ENCODE measurements at places on chromosomes 5 and 9.

DNA sequence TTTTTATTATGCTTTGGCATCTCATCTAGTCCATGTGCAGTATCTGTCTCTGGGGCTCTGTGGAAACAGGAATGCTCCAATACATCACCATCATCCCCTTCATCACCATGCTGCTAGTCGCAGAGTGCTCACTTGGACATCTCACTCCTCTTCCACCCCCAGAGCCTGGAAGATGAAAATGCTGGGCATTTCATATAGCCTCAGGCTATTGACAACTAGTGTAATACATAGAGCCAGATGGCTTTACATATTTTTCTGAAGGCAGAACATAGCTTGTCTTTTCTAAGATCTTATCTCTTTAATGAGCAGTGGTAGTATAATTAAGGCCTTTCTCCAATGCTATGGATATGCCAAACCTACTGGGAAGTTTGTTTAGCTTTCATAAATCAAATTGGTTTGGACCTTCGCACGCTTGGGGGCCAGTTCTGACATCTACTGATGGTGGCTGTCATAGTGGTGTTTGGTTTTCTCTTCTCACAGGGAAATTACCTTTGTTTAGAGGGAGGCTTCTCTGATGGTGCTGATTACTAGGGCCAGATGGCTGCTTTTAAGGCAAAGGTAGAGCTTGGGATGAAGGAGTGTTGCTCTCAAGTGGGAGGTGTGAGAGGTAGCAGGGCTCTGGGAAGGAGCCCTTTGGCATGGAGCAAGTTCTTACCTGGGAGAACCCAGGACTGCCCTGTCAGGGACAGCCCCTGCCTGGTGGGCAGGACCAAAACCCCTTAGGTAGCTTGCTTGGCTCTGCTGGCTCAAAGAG, 63.1 kb upstream of the CXCL14 start:
- DNase-seq, result no peak

DNA sequence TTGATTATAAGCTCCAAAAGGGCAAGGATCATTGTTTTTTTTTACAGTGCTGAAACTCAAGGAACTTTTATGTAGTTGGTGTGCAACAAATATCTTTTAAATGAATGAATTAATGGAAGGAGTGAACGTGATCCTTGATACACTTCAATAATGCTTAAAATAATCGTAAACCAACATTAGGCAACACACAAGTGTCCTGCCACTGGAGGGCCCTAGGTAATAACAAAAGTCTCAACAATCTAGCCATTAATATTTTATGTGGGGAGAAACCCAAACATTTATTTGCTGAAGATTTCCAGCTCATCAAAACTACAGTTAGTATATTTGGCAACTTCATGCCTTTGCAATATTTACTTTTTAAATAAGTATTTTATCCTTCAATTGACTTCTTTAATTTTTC, 309.0 kb upstream of the FBXL7 start:
- no peak for DNase-seq

DNA sequence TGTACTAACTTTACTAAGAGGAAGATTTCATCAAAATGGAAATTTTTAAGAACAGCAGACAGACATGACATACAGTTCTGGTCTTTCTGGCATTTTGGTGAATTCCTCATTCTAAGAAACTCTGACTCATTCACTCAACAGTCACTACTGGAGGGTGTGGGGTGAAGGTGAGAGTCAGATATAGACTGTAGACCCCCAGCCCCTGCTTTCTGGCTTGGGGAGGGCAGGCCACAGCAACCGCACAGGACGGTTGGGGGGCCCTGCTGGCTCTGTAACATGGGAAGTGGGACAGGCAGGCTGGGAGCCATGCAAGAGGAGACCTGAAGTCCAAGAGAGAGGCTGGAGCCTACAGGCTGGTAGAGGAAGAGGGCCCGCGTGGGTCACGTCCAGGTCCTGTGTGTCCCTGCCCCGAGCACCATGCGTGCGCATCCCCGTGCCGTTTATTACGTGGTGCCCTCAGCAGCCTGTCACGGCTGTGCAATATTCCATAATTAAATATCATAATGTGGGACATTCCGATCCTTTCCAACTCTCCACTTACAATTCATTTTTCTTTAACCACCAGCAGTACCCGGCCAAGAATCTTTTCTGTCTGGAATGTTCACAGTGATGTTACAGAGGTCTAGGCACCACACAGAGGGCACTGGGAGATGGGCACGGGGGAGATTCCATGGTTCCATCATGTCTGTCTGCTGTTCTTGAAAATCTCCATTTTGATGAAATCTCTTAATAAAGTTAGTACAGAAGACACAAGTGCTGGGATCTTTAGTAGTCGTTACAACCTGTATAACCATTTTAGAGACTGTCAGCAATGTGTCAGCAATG, 75.5 kb downstream of the SEMA4D start:
- DNase-seq, result no peak

DNA sequence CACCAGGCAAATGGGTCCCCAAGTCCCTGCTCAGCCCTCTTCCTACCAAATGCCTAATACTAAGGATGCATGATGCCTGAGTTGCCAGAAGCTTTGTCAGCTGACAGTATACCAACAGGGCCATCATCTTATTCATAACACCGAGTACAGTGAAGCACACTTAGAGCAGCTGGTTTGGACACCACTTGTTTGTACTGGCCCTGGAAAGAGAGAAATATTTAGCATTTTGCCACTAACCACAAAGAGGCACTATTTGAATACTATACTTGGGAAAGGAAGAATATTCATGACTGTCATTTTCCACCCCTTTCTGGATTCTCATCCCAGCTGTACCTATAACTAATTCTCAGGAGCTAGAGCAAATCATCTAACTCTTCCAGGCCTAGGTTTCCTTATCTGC, 364.4 kb upstream of the KIF2A start:
- DNase-seq, result no peak

GRCh38 chr5:95781101-95781583, 41.4 kb downstream of the GLRX start:
- DNase-seq, result no peak

DNA sequence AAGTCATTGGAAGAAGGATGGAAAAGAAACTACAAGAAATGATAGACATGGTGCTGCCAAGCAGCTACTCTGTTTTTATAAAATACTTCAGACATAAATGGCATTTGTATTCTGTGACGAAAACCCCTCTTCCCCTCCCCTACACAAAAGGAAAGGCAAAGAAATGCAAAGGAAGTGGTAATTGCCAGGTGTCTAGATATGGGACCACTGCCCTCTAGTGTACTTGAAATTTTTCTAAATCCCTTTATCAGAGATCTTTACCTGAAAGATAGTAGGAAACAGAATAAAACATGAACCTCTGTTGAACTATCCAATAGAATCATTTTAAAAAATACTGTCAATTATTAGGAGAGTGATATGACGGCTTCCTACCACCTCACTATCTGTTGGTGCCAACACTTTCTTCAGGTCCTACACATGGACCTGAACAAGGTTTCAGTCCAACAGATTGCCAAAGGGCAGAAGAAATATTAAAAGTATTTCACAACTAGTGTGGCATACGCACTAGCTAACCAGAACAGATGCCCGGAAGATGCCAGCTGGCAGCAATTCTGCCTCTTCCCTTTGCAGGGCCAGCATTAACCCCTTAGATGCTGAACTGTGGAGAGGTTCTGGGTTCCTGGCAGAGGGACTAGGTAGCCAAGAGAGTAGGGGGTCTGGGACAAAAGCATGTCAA, 104.1 kb downstream of the TSSK1B start:
- DNase-seq, result no peak
